Putamen (tissue), 1 donor: ENCODE measurements at places on chromosomes 6 and 20.

DNA sequence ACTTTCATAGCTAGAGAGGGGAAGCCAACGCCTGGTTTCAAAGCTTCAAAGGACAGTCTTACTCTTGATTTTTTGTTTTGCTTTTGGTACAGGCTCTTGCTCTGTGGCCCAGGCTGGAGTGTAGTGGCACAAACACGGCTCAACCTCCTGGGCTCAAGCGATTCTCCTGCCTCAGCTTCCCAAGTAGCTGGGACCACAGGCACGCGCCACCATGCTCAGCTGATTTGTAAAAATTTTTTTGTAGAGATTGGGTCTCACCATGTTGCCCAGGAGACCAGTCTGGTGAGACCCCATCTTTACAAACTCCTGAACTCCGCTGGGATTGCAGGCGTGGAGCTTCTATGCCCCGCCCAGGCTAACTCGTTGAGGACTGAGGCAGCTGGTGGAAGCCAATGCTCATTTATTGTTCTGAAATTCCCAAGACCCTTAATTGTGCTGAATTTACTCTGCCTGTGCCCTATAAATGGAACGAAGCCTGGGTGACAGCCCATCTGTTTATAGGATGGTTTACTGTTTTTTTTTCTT is 18.0 kb downstream of the SRSF3 start:
- DNase-seq: no peak

- no peak for DNase-seq
Observed at GRCh38 chr6:44494011-44494501, 106.5 kb downstream of the CDC5L start.

DNA sequence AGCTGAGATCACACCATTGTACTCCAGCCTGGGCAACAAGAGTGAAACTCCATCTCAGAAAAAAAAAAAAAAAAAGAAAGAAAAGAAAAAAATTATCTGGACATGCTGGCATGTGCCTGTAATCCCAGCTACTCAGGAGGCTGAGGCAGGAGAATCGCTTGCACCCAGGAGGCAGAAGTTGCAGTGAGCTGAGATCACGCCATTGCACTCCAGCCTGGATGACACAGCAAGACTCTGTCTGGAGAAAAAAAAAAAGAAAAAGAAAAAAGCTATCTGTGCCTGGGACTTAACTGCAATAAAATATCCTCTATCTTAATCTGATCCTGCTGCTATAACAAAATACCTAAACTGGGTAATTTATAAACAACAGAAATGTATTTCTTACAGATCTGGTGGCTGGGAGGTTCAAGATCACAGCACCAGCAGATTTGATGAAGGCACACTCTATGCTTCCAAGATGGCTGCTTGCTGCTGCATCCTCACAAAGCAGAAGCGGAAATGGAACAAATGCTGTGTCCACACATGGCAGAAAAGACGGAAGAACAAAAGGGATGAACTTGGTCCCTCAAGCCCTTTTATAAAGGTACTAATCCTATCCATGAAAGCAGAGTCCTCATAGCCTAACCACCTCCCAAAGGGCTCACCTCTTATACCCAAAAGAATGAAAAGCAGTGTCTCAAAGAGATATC is 273.3 kb upstream of the JARID2 start:
- no peak for DNase-seq

DNA sequence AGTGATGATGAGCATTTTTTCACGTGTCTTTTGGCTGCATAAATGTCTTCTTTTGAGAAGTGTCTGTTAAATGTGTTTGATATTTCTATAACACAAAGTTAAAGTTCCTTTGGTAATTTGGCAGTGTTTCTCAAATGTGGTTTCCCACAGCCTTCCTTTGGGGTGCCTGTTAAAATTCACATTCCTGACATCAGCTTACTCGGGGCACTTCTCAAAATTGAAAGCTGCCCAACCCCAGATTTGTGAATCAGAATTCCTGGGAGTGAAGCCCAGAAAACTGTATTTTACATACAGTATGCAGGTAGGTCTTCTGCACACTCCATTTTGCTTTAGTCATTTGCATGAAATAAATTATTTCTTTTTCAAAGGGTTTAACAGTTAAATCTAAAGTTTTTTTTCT is 207.9 kb downstream of the GMPR start:
- DNase-seq: no peak

GRCh38 chr20:39645131-39645530 is 683.0 kb downstream of the DHX35 start:
- no peak for DNase-seq

GRCh38 chr6:89680150-89680549 is 41.6 kb upstream of the LYRM2 start:
- no peak for DNase-seq

DNA sequence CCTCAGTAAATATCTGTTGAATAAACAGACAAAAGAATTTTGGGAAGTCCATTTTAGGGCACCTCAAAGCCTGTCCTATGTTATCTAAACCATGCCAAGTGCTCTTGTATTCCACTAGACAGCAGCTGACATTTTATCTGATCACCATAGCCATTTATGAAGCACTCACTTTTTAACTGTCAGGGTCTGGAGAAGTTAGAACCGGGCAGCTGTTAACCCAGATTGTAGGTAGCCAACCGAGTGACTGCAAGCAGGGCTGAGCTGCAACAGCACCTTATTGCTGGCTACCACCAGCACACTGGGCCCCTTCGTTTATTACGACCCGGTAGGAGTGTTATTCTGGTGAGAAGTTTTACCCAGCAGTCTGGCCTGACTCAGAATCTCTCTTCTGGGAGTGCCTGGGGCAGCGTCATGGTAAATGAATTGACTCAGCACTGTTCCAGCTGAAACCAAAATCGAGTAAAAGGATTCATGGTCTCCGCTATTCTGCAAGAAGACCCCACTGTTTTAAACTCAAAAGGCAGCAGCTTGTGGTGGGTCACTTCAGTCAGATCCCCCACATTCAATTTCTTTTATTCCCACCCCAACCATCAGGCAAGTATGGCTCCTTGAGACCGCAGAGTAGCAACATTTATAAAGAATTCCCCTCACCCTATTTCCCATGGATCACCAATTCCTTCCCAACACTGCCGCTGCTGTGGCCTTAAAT is 1.7 kb downstream of the UBE2V1 start:
- no peak for DNase-seq

- DNase-seq: no peak
Observed at GRCh38 chr20:17155401-17155800, 71.4 kb upstream of the PCSK2 start.

DNA sequence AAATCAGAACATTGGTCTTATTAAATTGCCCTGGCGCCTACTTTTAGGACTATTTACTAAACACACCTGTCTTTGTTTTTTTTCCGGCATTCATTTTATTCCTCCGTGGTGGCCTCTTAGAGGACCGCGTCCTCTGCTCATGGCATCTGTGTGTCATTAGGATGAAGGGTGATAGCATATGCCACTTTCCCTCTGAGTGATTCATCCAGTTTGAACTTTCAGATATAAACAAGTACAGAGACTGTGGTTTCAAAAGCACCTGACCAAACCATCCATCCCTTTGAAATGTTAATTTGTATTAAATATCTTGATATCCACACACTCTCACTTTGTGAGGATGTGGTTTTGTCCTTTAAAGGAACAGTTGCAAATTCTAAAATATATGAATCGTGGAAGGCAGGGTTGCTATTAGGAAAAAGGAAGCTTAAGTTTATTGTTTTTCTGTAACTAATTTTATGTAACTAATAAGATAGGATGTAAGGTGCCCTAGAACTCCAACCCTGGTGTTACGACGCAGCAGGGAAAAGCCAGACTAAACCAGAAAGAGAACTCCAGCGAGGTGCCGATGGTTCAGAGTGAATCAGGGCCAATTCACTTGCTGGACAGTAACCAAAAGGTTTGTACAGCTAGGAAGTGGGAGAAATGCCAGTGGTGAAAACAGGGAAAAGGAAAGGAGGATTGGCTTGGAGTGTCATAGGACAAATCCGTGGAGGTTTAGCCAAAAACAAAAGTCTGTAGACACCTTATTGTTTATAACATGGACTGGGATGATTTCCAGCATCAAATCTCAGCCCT is 98.7 kb downstream of the SHLD1 start:
- DNase-seq: no peak

DNA sequence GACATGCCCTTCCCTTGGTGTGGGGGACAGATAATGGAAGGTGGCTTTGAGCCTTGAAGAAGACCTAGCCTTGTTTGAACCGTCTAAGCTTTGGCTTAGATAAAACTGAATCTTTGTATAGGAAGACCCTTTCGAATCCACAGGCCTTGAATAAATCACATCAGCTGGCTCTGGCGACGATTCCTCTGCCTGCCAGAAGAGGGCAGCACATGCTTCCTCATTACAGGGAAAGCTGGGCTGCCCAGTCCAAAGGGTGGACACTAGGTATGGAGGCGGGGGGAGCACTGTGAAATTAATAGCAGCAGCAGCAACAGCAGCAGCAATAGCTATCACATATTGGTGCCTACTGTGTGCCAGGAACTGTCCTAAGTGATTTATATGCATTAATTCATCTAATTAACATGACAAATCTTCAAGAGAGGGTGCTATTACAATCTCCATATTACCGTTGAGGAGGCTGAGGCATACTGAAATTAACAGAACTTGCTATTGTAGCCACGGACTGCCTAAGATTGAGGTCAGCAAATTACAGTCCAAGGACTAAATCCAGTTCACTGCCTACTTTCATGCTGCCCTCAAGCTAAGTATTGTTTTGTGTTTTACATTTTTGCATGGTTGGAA is 85.1 kb downstream of the CLIC5 start:
- DNase-seq: peak; percentile 37

DNA sequence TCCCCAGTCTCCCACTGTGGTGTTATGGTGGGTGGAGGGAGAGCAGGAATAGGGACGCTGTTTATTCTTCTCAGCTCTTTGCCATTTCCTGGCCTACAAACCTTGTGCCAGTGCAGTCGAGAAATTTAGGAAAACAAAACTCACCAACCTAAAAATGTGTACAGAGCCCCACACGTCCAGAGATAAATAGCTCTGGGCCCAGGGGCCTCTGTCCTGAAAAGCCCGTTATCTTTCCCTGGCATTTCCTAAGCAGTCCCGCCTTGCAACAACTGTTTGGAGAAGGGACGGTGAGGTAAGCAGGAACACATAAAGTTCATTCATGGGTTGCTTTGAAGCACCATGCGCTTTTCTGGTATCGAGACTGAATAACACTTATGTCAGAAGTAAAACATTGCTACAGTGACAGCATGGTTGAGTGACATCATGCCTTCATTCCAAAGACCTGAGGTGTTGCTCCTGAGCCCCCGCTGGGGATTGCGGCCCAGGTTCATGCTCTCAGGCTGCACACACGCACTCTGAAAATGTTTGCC is 80.1 kb upstream of the NXT1 start:
- no peak for DNase-seq

- DNase-seq: no peak
Observed at GRCh38 chr6:191487-192312, 100.6 kb upstream of the DUSP22 start.

DNA sequence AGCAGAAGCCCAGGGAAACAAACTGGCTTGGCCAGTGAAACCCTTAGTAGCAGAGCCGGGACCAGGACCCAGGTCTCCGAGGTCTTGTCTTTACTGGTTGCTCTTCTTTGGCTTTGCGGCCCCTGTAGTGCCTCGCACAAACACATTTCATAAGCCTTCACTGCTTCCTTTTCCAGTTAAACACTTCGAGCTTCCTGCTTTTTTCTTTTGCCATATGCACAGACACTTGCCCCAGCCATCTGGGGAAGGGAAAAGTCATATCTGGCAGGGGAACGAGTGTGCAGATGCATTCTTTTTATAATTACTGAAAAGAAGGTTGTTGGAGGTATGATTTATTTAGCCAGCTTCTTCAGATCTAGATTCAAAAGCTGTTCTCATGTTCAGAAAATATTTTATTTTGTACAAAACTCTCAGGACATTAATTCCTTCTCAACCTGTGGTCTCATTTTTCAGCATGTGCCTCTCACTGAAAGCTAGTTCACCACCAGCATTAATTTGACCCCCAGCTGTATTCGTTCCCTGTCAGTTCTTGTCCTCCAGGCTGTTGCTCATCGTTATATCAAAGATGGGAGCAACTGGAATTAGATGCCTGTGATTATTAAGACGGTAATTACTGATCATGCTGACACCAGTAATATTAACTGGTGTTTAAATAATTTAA is 19.2 kb downstream of the KLHL32 start:
- DNase-seq: no peak

GRCh38 chr20:40397467-40397866 is 291.6 kb downstream of the MAFB start:
- no peak for DNase-seq

DNA sequence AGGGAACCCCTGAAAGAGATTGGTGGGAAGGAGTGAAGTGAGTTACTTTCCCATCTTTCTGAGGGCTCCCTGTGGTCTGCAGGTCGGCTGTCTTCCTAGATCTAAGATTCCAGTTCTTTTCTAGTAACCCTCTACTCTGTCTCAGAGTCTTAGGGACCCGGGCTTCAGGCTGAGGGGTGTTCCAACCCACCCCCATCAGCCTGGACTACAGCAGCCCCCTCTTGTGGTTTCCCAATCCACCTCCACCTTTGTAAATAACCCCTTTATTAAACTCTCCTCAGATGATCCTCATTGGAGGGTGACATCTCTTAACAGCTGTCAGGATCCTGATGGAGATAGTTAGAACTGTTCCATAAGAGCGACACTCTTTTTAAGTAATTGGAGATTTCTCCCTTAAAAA is 300.4 kb downstream of the LRFN2 start:
- DNase-seq: no peak

DNA sequence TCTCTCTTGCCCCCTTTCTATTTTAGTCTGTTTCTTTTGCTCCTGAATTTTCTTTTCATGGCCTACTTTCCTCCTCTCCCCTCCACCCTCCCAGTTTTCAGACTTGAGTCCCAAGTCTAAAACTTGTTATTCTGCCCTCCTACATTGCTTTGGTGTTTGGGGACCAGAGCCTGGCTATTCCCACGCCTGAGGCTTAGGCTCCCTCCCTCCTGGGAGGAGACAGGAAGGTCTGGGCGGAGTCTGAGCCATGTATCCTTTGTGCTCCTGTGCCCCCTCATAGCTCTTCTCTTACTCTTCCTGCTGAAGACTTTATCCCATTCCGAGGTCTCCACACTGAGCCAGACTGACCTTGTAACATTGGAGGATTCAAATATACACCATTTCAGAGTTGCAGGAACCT is 69.5 kb downstream of the DAAM2 start:
- no peak for DNase-seq

- DNase-seq: no peak
Observed at GRCh38 chr20:59016795-59017492, 2.3 kb upstream of the TUBB1 start.
